Thyroid gland (tissue), 4 donors: ENCODE measurements at places on chromosomes 7 and 10.
A peak's percentile ranks its signal among the peaks of the same experiment; 100 is the strongest.

GRCh38 chr10:125772112-125772863 is 3.3 kb downstream of the MMP21 start:
- DNase-seq = no peak

GRCh38 chr10:78706726-78707540 is 361.8 kb upstream of the ZMIZ1 start:
- no peak for DNase-seq

GRCh38 chr10:83252596-83252995 is 886.7 kb upstream of the GHITM start:
- no peak for DNase-seq

DNA sequence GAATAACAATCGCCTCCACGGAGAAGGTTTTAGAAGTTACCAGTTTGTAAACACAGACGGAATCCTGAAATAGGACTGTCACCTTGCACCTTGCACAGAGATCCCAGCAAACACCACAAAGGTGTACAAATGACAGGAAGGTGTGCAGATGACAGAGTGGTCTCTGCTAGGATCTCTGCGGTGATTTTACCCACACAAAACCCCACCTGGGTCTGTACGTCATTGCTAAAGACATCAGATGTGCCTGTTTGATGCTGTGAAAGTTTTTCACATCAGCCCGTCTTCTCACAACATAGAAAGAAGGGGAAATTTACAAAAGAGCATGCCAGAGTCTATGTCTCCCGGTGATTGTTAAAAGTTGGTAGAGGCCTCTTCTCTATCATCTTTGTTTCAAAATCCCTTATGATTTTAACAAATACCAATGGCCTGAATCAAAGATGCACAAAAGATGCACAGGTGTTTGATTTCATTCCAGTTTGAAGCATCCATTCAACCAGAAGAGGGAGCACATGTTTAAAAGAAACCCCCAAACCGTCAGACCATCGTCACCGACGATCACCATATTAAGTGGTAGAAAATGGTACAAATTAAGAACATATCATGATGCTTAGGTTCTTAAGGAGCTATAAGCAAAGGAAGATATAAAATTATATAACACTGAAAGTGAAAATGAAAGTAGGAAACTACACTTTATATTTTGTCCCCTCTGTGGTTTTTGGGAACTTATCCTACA is 576.5 kb downstream of the PTPRN2 start:
- no peak for DNase-seq

DNA sequence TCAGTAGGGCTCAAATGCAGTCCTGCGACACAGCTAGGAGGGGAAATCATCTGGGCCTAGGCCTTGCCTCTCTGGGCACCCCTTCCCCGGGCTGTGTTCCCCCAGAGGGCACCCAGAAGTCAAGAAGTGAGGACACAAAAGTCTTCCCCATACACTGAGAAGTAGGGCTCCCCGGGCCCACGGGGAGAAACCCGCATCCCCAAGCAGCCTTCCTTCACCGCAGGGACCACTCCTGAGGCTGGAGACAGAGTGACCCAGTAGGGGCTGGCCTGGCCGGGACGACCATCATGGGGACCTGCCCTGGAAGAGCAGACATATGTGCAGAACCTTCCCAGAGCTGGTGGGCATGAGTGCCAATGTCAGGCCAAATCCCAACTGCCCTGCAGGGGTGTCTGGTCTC is 163.5 kb downstream of the GFRA1 start:
- DNase-seq = no peak

GRCh38 chr7:17558558-17559332 is 260.3 kb downstream of the AHR start:
- DNase-seq = no peak

- no peak for DNase-seq
These were observed 254.8 kb upstream of the PITRM1 start for GRCh38 chr10:3427347-3427746.

DNA sequence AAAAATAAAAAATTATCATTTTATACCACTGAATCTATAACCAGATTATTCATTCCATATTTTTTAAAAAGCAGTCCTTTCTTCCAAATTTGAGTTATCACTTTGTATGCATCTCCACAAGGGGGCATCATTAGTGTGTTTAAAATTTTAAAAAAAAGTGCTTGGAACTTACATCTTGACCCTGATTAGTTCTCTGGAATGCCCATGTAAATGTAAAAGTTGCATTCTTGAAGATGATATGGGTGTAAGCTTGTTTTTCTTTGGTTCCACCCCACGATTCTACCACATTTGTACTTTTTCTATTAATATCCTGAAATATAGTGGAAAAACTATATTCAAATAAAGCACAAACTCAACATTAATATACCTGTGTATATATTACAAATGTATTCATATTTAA is 144.9 kb downstream of the ELAPOR2 start:
- no peak for DNase-seq

GRCh38 chr7:36161996-36162395 is 8.9 kb downstream of the EEPD1 start:
- no peak for DNase-seq

DNA sequence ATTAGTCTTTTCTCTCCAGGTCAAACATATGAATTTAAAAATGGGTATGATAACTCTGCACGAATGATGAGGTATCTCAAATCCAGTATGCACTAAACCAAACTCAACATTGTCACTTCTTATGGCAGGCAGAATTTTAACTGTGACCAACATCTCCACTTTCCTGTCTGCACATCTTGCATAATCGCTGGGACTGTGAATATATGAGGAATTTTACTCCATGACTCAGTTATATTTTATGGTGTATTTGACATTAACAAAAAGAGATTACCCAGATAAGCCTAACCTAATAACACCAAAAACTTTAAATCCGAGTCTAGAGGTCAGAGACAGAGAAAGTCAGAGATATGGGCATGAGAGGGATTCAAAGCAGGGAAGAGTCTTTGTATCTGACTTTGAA is 454.5 kb upstream of the SEMA3D start:
- DNase-seq = no peak

DNA sequence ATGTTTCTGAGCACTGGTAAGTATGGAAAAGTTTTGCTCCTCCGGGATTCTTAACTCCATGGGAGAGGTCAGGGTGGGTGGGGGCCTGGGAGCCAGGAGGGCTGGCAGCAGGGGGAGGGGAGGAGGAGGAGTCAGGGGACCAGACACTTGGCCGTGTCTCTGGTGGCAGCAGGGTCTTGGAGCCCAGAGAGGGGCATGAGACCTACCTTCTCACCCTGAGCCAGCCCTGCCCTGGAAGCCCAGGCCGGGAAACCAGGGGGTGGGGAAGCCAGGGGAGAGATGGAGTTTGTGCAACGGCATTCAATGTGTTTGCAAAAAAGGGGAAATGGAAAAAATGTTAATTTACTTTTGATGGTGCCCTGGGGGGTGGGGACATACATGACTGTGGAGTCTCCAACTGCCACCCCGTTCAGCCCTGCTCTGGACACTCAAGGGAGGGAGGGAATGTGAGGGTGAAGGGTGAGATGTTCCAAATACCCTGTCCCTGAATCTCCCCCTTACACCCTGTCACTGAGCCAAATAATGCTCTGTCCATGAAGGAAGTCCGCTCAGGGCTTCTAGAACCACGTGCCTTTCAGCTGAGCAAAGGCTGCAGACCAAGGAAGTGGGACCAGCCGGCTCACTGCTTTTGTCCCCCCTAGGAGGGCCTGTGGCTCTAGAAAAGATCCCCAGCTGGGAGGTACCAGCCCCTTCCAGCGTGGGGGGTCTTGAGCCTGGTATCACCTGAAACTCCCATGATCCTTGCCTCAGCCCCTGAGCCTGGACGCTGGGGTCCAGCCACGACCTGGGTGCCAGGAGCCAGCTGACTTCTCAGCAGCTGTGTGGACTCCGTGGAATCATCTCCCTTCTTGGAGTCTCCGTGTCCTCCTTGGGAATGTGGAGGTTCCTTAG is 48.3 kb downstream of the TMEM270 start:
- DNase-seq = no peak

DNA sequence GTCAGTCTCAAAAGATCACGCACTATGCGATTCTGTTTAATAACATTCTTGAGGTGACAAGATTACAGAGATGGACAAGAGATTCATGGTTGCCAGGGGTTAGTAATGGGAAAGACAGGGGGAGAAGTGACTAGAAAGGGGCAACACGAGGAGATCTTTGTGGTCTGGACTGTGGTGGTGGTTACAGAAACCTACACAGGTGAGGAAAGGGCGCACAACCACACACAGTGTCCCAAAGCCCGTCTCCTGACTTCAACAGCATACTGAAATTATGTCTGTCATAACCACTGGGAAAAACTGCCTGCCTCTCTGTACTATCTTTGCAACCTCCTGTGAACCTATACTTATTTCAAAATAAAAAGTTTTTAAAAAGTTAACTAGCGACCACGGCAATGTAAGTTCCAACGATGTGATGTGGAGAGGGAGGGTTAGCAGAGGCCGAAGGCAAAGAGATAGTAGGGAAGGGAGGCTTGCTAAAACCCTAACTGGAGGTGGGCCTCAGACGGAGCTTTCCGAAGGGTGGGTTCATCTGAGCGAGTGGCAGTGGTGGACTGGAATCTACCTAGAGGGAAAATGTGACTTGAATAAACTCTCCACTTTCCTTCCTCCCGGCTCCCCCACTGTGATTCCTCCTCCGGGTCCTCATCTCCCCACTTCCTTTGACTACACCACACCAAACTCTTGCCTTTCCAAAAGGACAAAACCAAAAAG is 43.7 kb downstream of the GNA12 start:
- no peak for DNase-seq

- peak; percentile 92 for DNase-seq
These were observed 30.0 kb upstream of the MSRB2 start for GRCh38 chr10:23065181-23065948.

DNA sequence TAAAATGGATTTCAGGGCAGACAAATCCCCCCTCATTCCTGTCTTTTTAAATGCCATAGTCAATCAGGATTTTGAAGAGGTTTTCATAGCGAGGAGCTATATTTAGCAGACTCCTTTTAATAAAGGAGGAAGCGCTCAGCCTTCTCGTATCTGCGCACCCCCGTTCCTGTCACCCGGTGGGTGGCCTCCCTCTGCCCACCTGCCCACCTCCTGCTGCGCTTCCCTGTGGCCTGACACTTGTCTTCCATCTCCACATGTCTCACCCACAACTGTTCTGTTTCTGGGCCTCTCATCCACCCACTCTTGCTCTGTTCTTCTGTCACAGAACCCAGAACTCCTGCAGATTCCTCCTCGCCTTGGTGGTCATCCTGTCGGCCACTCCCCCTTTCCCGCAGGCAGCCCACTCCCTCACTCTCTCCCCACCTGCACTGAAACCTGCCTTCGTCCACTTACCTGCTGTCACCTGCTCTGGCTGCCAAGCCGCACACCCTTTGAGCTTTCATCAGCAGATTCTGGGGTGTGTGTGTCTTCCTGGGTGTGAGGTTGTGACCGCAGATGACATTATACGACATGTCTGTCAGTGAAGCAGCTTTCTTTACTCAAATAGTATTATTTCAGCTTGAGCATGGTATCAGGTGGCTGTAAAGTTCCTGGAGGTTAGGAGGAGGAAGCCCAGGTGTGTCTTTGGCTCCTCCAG is 163.5 kb upstream of the AGK start:
- DNase-seq = no peak

GRCh38 chr7:38927751-38928150 is 18.8 kb upstream of the VPS41 start:
- DNase-seq = no peak

GRCh38 chr7:19900118-19900517 is 126.7 kb upstream of the TMEM196 start:
- no peak for DNase-seq

- DNase-seq = no peak
These were observed 25.3 kb downstream of the ZSCAN25 start for GRCh38 chr7:99642027-99642426.

DNA sequence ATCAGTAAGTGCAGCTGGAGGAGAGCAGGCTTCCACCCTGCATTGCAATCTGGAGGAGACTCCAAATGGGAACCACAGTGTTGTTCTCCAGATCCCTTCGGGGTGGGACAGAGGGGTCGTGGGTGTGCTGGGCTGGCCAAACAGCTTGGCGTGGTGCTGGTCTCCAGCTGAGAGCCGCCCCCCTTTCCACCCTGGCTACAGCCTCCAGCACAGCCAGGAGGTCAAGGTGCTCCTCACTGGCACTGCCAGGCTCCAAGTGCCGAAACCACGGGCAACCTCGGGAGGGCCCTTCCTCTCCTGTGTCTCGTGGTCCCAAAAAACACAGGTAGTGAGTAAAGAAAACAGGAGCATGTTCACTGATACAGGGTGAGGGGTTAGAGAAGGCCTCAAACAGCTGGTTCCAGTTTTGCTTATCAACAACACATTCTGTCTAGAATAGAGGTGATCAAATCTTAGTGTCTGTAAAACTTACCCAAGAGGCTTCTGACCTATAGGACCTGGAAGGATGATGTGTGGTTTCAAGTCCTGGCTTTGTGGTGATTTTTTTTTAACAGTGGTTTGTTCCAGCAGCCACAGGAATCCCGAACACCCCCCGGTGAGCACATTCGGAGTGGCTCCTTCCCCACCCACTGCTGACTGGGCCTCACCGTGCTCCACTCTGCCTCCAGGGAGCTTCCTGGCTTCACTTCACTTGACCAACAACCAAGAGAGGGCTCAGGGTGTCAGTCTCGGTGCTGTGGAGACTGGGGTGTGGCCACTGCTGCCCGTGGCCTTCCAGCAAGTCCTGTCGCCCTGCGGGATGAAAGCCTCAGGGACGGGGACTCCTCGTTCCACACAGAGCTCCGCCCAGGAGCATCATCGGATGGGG is 31.2 kb upstream of the EN2 start:
- no peak for DNase-seq

DNA sequence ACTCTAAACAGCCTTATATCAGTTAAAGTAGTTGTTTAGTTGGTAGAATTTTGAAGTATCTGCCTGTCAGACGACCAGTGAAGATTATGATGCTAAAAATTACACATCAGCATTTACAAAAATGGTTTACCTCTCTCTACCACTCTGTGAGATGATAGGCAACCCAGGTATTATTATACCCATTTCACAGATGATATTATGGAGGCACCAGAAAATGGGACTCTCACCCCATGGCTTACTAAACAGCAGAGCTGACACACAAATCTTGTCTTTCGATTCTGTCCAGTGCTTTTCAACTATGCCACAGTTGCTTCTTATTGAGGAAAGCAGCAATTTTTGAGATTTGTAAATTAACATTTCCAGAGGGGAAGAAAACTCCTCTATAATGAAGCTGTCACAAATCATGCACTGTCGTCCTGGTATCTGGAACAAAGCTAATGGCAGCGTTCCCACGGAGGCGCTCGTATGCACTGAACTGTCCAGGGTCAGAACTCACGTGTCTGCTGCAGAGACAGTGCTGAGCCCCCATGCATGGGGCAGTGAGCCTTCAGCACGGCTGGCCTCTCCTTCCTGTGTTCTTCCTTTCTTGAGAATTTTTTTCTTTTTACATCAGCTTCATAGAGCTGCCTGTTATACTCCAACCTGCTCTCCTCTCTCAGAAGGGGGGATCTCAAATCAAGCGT is 381.1 kb downstream of the SDK1 start:
- DNase-seq = no peak

- DNase-seq = no peak
These were observed 39.8 kb upstream of the SRGN start for GRCh38 chr10:69048103-69048502.

GRCh38 chr7:105768898-105769507 is 107.4 kb downstream of the ATXN7L1 start:
- no peak for DNase-seq

DNA sequence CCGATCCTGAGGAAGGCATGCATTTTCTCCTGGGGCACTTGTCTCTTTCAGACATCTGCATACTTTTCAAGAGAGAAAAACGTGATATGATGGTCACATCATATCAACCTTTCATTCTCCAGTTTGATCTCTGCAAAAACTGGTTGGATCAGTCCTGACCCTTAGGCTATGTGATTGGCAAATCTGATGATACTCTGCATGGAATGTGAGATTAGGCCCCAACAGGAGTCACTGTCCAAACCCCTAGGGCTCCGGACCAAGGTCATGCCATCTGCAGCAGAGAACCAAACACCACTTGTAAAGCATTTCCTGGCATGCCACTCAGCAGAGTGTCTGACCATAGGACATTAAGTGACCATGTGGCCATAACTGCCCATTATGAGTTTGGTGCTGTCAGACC is 8.6 kb downstream of the GCK start:
- no peak for DNase-seq
